ENCODE measurements at places on chromosomes 16 and 17.
A peak's percentile ranks its signal among the peaks of the same experiment; 100 is the strongest.

DNA sequence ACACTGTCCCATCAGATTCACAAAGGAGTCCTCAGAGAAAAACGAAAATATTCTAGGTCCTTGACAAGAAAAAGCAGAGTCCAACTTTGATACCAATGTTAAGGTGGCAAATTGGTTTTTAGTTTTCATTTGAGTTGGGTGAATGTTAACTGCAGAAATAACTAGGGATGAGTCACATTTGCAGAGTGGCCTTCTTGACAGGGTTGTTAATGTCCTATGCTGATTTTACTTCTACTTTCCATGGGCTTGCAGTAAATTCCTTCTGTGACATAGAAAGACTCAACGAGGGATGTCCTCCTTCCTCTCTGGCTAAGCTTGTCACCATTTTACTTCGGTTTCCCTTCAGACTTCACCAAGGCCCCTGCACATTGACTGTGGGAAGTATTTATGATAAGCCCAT is 47.2 kb upstream of the ICAM2 start:
- DNase-seq: no peak

DNA sequence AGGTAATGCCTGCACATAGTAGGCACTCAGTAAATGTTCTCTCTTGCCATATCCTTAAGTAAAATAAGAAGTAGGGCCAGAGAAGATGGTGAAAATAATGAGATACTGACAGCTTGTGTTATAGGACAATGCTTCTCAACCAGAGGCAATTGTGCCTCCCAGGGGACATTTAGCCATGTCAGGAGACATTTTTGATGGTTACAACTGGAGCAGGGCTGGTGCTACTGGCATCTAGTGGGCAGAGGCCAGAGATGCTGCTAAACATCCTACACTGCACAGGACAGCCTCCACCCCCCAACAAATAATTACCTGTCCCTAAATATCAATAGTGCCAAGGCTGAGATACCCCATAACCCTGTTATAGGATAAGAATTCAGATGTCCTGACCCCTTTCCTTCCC is 1.7 kb downstream of the RAD51D start:
- DNase-seq: no peak

- no peak for DNase-seq
These were observed 21.1 kb downstream of the NPTX1 start for GRCh38 chr17:80455336-80455710.

- DNase-seq: no peak
These were observed 511 bp upstream of the LIG3 start for GRCh38 chr17:34979650-34980352.

GRCh38 chr17:50550661-50551432 is 3.9 kb downstream of the SPATA20 start:
- peak; percentile 29 for DNase-seq

DNA sequence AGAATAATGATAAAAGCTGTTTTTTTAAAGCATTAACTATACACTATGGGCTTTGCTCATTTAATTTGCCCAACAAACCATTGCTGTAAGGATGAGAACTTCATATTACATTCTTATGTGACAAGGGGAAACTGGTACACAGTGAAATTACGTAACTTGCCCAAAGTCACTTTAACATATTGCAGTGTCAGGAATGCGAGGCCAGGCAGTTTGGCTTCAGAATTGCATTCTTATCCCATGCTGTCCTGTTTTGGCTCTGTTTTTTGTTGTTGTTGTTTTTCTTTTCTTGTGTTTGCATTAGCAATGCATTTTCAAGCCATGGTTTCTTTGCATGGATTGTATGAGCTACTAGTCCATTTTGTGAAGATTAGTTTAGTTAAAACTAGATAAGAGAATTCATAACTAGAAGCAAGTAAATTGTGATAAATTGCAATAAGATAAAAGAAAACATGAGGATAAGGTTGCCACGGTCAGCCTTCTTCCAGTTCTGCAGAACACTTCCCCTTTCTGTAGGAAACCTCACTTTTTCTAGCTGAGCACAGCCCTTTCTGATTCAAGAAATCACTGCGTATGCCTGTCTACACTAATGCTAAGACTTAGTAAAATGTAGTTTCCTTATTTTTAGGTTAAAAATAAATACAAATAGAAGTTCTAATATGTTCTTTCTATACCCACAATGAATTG is 221.3 kb upstream of the KCNJ16 start:
- DNase-seq: no peak

- no peak for DNase-seq
These were observed 22.2 kb downstream of the USP22 start for GRCh38 chr17:21020622-21021021.

DNA sequence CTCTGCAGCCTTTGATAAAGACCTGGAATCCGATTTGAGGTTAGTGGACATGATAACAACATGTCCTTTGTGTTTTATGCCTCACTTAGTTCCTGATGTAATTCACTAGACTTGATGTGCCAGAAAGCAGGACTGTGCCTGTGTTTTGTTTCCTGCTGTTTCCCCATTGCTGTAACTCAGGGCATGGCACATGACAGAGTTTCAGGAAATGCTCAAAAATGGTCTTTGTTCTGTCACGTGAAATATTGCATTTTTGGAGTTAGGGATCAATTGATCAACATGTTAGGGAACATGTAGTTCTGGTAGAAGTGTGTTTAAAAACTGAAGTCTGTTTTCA is 32.8 kb downstream of the DHX38 start:
- no peak for DNase-seq

DNA sequence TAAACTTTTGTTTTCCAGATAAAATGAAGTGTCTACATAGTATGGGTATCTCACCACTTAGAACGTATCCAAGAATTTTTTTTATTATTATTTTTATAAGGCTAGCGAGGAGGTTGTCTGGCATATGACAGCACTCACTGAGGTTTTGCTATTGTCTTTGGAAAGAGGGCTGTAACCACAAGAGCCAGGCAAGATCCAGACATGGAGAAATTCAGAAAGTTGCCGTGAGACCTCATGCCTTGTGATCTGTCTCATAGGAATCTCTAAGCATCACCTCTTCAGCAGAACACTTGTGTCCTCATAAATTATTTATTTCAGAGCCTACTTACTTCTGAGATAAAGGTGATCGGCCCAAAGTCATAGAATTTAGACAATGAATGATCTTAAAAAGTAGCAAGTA is 410.8 kb downstream of the CDH11 start:
- peak; percentile 91 for DNase-seq

GRCh38 chr17:56798916-56799315 is 34.8 kb downstream of the C17orf67 start:
- DNase-seq: no peak

DNA sequence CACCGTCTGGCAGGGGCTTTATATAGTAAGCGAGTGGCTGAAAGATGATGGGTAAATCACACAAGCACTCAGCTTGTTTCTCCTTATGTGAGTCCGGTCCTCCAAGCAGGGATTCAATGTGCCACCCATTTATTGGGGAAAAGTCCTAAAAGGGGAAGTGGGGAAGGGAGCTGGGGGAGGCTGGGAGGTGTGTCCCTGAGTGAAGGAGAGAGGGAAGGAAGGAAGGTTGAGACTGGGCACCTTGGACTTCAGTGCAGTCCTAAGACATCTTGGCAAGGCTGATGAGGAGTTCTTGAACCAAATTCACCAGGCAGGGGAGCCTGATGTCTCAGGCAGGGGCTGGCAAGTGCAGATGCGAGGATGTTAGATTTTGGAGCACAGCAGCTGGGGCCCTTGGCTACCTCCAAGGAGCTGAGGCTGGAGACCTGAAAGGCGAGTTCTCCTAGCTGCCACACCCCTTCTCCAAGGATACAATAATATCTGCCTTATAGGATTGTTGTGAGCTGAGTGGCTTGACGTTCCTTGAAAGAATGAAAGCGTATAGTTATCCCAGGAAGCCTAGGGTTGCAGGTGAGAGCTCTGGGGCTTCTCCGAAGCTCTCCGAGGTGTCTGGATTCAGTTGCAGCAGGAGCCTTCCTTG is 23.0 kb upstream of the CYLD start:
- DNase-seq: no peak

- DNase-seq: peak; percentile 74
These were observed 5.8 kb downstream of the NUP88 start for GRCh38 chr17:5413682-5414081.

GRCh38 chr16:30922960-30923535 is 324 bp upstream of the FBXL19 start:
- DNase-seq: peak; percentile 94

- no peak for DNase-seq
These were observed 41.1 kb downstream of the ZNRF1 start for GRCh38 chr16:75039941-75040340.

DNA sequence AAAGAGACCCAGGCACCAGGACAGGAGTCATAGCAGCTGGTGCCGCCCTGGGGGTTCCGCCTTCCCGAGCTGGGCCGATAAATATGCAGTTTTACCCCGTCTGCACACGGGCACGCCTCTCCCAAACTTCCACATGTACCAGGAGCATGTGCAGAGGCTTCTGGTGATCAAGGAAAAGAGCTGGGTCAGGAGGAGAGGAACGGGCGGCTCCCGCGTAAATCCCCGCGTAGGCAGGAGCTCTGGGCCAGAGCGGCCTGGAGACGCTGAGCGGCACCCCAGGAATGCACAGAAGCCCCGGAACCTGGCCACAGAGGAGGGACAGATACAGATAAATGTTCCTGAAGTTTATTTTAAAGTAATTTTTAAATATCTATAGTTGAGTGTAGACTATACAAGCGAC is 46.6 kb upstream of the METRNL start:
- DNase-seq: no peak

All from AG04449 (cell line).